ENCODE measurements at places on chromosomes 3 and 15. TPM values are rescaled to one million over a fixed set of nuclear protein-coding genes. Genes with fewer than 3 reads are reported as not detected.
A peak's percentile ranks its signal among the peaks of the same experiment; 100 is the strongest.

The ZIC4 gene
- total RNA-seq = 1.9 TPM

The GPR62 gene
- 0.46 TPM for total RNA-seq

The GOLGA8O gene
- not detected for total RNA-seq

- H3K4me1 ChIP-seq = peaks cover 19% of the 10 kb centered on the region
- peaks cover 12% of the 10 kb centered on the region for H3K36me3 ChIP-seq
- H3K27ac ChIP-seq = no peak overlapping the region
- no peak for DNase-seq
- no peak overlapping the region for H3K4me3 ChIP-seq
These were observed 68.5 kb upstream of the PLCL2 start for GRCh38 chr3:16816048-16816780.

DNA sequence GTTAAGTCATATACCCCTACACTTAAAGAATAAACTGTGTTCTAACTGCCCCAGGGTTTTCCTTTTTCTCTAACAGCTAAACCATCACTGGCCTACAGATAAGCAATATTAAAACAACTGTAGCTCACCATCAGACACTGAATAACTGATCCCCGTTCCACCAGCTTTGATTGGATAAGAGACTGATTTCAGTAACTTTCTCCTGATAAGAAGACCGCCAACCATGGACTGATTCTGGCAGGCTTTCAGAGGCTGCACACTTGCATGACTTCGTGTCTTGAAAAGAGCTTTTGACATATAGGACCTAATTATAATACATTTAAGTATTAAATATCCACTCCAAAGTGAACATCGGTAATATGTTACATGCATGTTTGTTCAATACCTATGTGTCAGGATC lies 15.3 kb upstream of the CEP97 start:
- H3K36me3 ChIP-seq = no peaks in the 10 kb centered on the region
- no peak overlapping the region for H3K4me3 ChIP-seq
- H3K27me3 ChIP-seq = peaks cover 2% of the 10 kb centered on the region
- no peak for DNase-seq
- H3K27ac ChIP-seq = no peak overlapping the region
- peaks cover 4% of the 10 kb centered on the region for H3K4me1 ChIP-seq

GRCh38 chr3:41370307-41370706 lies 171.0 kb downstream of the CTNNB1 start:
- H3K27ac ChIP-seq = no peak overlapping the region
- peaks cover 69% of the 10 kb centered on the region for H3K4me1 ChIP-seq
- H3K36me3 ChIP-seq = no peaks in the 10 kb centered on the region
- no peak overlapping the region for H3K4me3 ChIP-seq
- DNase-seq = no peak
- no peaks in the 10 kb centered on the region for H3K27me3 ChIP-seq

GRCh38 chr3:36124118-36124796 lies 256.0 kb upstream of the STAC start:
- peak; percentile 70 for DNase-seq
- no peak overlapping the region for H3K4me3 ChIP-seq
- H3K27me3 ChIP-seq = no peaks in the 10 kb centered on the region

- peak overlapping the region; percentile 74 for H3K27ac ChIP-seq
- peaks cover 39% of the 10 kb centered on the region for H3K4me1 ChIP-seq
- no peak overlapping the region for H3K4me3 ChIP-seq
- H3K27me3 ChIP-seq = peaks cover 8% of the 10 kb centered on the region
- H3K36me3 ChIP-seq = no peaks in the 10 kb centered on the region
- peak; percentile 60 for DNase-seq
These were observed 5.5 kb upstream of the PLXND1 start for GRCh38 chr3:129611812-129612533.

All from WTC11 (cell line).